ENCODE measurements at places on chromosomes 12 and 14. TPM values are rescaled to one million over a fixed set of nuclear protein-coding genes. Genes with fewer than 3 reads are reported as not detected.

Gene IAPP
- not detected for polyA plus RNA-seq

Gene SENP1
- polyA plus RNA-seq: 3.2 TPM

Gene USP15
- polyA plus RNA-seq: 180 TPM

Gene RPGRIP1
- 10.4 TPM for polyA plus RNA-seq

Gene CDKN1B
- polyA plus RNA-seq: 9.5 TPM

Gene LHX5
- not detected for polyA plus RNA-seq

Gene ULK1
- polyA plus RNA-seq: 1.0 TPM

Gene SLCO1A2
- not detected for polyA plus RNA-seq

Gene OTX2
- polyA plus RNA-seq: not detected

Gene NFATC4
- not detected for polyA plus RNA-seq

Gene OR6C3
- not detected for polyA plus RNA-seq

Gene NEMP1
- polyA plus RNA-seq: 2.2 TPM

GRCh38 chr12:123365025-123365917 lies 624 bp upstream of the SBNO1 start:
- peak; percentile 97 for DNase-seq

DNA sequence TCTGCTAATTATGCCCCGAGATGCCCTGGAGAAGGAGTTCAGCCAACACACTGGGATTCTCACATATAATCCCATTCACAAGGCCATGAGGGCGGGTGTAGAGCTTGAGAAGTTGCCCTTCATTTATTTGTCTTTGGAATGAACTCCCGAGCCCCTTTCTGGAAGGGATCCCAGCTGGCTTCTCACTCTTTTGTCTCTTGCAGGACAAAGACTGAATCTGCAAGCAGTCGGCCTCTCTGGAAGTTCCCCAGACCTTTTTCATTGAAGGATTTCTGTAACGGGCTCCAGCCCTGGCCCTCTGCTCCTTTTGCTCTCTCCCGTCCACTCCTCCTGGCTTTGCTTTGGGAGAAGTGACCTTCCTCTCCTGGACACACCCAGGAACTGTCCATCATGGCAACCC lies 163.3 kb upstream of the SFSWAP start:
- no peak for DNase-seq

DNA sequence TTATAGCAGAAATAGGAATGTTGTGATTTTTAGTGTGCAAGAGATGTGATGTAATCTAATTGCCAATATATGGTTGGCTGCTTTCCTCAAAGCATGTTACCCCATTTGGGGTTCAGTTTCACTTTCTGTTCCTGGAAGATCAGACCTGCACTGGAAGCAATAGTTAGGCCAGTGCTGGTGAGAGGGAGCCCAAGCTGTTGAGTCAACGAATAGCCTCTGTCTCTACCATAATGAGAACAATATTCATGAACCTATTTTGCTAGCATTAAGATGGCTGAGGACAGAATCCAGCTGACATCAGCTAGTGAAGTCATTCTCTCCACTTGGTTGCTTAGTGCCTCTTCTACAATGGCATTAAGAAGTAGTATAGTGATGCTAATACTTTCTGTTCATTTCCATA lies 379.9 kb upstream of the DCN start:
- peak; percentile 12 for DNase-seq

- no peak for DNase-seq
These were observed 38.0 kb upstream of the WSCD2 start for GRCh38 chr12:108090932-108091678.

- DNase-seq: no peak
These were observed 399.5 kb downstream of the PDZRN4 start for GRCh38 chr12:41587574-41587973.

DNA sequence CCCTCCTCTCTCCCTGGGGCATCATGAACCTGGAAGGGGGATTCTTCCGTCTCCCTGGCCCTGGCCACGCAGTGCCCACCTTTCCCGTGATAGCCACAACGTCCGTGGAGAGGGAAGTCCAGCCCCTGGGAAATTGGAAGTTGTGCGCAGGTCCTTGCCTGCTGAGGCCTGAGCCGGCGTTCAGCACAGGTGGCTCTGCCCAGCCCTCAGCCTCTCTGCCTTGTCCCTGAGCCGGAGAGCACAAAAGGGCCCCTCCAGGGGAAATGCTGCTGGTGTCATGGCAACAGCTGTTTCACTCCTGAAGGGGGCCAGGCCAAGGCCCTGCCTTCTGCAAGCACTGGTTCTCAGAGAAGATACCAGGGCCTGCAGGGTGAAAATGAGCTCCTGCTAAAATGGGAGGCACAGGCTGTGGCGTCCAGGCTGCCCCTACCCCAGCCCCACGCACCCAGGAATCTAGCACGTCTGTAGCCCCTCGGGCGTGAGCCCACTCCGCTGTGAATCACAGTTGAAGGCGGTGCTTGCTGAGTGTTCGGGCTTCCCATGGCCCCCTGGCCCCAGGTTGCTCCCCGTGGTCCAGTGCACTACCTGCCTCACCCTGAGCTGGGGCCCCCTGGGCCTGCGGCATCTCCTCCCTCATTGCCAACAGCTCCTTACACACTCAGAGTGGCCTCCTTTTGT lies 149.4 kb downstream of the ADGRD1 start:
- no peak for DNase-seq

DNA sequence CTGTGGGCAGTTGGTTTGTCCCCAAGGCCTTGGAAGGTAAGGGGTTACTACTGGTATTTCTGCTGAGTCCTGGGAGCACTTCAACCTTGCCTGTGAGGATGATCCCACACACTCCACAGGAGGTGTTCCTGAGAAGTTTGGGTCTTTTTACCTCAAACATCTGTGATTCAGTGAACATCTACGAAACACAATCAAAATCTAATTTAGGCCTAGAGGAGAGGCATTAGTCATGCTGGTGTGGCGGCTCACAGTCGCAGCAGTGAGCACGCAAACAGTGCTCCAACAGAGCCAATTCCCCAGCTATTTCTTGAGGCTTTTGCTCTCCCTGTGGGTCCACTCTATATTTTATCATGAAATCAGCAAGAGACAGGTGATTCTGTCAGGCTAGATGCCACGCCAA lies 107.6 kb downstream of the APAF1 start:
- no peak for DNase-seq

DNA sequence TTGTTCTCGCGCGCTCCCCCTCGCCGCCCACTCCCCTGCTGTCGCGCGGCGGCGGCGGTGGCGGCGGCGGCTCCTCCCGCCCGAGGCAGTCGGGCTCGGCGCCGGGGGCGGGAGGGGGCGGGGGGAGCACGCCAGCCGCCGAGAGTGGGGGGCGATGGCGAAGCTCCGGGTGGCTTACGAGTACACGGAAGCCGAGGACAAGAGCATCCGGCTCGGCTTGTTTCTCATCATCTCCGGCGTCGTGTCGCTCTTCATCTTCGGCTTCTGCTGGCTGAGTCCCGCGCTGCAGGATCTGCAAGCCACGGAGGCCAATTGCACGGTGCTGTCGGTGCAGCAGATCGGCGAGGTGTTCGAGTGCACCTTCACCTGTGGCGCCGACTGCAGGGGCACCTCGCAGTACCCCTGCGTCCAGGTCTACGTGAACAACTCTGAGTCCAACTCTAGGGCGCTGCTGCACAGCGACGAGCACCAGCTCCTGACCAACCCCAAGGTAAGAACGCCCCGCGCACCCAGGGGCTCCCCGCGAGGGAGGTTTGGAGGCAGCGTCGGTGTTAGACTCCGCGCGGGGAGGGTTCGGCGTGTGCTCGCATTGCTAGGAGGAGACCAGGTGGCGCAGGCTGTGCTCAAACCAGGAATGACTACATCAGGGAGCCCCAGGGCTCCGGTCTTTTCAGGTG lies 629 bp downstream of the KCNMB4 start:
- peak; percentile 20 for DNase-seq

- no peak for DNase-seq
These were observed 101.9 kb upstream of the OVCH1 start for GRCh38 chr12:29599381-29599780.

GRCh38 chr14:67186789-67187584 lies 2.3 kb upstream of the GARIN2 start:
- DNase-seq: no peak

GRCh38 chr12:107493666-107494065 lies 191.9 kb upstream of the PWP1 start:
- DNase-seq: no peak

DNA sequence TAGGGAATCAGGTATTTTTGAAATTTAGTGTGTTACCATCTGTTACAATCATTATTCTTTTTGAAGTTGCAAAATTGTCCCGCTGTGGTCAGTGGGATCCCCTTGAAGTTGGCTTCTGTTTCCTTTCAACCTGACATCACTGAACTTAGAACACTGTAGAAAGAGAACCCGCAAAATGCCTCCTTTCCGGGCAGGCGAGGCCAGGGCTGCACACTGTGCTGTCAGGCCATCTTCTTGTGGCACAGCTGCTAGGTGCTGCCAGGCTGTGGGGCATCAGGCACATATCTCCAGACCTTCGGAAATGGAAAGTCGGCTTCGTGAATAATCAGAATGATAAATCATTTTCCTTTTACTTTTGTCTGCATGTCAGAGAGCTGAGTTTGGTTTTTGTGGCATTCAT lies 103.5 kb downstream of the GLT1D1 start:
- DNase-seq: no peak

- no peak for DNase-seq
These were observed 71.2 kb downstream of the SAMD4A start for GRCh38 chr14:54638135-54638446.

- no peak for DNase-seq
These were observed 180.2 kb downstream of the ACSS3 start for GRCh38 chr12:81257947-81258551.

- DNase-seq: no peak
These were observed at the start of gene NDRG2 for GRCh38 chr14:21024585-21025370. Gene NDRG2, minus strand, starts transcription at chr14:21025061. Its CDS starts 1,746 bp downstream, at chr14:21023315.

DNA sequence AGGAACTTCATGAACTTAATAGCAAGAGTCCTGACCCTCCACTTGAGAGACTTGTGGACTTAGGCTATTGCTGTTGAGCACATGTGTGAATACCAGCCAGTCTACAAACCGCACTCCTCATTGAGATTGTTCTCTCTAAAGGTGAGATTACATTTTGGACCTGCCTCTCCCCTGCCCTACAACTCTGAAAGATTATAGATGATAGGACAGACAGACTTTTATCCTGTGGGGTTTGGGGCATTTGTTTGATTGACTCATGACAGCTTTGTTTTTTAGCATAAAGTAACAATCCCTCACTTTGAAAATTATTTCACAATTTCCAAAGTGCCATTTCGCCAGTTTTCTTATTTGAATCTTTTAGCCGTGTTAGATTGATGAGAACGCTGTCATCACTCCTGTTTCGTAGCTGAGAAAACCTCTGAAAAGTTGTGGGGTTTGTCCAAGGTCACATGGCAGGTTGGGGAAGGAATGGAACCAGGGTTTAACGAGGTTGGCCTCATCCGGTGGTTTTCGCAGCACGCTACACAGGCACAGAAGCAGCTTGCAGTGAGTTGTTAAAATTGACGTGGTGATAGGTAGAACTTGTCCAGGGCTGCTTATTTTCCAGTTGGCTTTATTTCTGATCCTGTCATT lies 836 bp downstream of the EVL start:
- DNase-seq: peak; percentile 84

GRCh38 chr14:23953464-23954278 lies at the start of gene DHRS4:
Gene DHRS4, plus strand, starts transcription at chr14:23953770. Its CDS starts 19 bp downstream, at chr14:23953789.
- peak; percentile 69 for DNase-seq

DNA sequence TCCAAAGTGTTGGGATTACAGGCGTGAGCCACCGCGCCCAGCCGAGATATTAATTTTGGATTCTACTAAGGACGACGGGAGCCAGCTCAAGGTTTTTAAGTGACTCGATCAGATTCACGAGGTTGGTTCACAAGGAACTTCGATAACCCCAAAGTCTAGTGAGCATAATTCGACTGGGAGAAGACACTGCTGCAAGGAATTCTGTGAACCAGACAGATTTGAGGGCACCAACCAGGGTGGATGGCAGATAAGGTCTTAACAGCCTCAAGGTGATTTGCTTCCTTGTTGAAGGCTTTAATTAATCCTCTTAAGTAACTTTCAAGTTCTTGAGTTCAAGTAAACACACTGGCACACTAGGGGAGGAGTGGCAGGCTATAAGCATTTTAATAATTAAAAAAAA lies 1.1 kb upstream of the KLHDC2 start:
- DNase-seq: no peak

- DNase-seq: no peak
These were observed 62.8 kb upstream of the RFLNA start for GRCh38 chr12:124231980-124232653.

- DNase-seq: no peak
These were observed 406 bp downstream of the IL23A start for GRCh38 chr12:56339158-56339422.

- no peak for DNase-seq
These were observed 32.0 kb upstream of the CFAP54 start for GRCh38 chr12:96457191-96457930.

DNA sequence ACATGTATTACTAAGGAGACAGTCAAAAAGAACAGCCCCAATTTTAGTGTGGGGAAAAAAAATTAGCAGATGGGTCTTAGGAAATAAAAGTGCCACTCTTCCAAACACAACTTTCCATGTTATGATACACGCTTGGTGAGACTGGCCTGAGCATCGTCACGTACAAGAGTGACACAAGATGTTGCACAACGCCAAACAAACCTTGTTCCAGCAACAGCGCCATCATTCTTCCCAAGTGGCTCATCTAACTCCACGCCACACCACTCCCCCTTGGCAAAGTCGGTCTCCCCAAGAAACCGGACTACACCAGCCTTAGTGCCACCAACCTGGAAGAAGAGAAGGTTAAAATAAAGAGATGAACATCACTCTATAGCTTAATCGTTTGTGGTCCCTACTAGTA lies 58.7 kb downstream of the CLIP1 start:
- DNase-seq: no peak

- DNase-seq: no peak
These were observed 75.6 kb downstream of the LMO3 start for GRCh38 chr12:16530268-16530850.
